HEK293T (cell line): ENCODE measurements at places on chromosomes 2 and 18.
A peak's percentile ranks its signal among the peaks of the same experiment; 100 is the strongest.

DNA sequence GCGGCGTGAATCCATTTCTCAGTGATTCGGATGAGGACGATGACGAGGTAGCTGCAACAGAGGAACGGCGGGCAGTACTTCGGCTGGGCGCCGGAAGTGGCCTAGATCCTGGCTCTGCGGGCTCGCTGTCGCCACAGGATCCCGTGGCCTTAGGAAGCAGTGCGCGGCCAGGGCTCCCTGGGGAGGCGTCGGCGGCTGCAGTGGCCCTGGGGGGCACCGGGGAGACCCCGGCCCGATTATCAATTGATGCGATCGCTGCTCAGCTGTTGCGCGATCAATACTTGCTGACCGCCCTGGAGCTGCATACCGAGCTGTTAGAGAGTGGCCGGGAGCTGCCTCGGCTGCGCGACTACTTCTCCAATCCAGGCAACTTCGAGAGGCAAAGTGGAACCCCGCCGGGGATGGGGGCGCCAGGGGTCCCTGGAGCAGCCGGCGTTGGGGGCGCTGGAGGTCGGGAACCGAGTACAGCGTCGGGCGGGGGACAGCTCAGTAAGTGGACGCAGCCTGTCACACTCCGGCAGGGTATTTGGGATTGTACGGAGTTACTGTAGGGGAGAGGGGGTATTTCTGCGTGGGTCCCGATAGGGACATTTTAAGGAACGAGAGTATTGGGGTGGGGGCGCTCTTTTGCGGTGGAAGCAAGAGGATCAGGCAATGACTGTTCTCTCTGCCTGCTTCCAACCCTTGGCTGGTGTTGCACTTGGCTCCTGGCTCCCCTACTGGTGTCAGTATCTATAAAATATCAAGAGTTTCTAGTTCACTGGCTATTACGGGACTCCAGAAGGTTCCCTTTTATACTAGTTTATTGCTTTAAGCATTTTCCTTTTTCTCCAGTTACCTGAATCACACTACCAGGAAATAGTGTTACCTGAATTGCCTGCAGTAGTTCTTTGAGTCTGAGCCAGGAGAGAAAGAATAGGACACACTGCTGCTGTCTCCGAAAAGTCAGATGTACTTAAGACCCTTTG lies 772 bp downstream of the RELCH start:
- DNase-seq = peak; percentile 18

DNA sequence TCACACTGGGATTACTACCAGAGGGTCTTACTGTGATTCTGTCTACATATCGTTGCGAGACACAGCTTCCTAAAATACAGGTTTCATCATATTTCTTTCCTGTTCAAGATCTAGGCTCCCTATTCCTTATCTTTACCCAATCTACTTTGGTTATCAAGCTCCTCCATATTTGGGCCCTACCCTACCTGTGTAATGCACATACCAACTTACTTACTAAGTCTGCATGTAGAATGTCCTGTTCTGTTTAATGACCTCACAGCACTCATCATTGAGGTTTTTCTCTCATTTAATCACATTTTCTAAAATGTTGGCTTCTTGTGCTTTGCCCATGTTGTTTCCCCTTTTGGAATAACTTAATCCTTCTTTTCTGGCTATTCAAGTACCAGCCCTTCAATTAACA lies 551.1 kb downstream of the ZEB2 start:
- no peak for DNase-seq

DNA sequence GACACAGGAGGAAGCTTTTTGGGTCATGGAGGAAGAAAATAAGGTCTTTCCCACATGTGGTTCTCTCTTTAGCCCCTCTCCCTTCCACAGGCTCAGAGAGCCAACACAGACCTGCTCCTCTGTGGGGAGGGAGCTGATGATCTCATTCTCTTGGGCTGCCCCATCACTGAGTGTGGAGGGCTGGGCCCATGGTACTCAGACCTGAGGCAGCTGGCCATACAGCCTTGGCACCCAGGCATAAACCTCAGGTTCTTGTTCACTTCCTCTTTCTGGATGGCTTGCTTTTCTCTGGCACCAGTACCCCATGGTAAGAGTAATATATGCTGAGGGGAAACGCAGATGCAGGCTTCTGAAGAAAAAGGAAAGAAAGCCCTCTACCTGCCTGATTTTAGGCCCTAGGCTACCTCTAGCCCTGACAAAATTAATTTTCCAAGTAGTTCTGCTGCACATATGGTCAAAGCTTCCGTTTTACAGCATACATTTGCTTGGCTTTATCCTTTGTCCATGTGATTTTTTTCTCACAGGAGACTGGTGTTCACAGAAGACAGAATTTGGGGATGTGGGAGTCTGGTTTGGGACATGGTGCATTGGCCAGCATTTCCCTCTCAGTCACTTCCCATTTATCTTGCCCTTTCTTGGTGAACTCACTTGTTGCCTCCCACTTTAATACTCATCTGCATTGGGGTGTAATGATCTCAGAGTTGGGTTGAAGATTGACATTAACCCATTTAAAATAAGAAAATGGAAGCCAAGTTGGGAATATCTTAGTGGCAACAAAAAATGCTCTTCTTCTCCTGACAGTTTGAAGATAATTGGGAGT lies 11.1 kb downstream of the DHRS9 start:
- no peak for DNase-seq

DNA sequence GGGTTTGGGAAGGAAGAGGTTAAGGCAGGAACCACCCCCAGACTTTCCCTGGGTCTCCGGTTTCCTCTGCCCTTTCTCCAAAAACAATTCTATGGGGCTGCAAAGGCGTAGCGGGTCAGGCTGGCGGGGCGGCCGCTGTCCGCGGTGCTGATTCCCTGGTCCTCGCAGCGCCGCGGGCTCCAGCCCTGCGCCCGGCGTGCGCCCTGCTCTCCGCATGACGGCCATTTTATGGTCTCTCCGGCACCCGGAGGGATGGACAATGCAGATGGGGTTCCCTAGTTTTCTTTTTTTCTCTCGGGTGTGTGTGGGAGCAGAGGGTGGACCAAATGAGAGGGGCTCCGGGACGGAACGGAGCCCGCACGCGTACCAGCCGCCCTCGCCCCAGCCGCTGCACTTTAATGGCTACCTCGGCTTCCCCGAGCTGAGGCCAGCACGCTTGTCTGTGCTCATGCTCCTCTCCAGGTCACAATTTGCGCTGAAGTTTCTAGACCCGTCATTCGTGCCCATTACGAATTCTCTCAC lies 1.6 kb downstream of the ST8SIA3 start:
- DNase-seq = peak; percentile 74

DNA sequence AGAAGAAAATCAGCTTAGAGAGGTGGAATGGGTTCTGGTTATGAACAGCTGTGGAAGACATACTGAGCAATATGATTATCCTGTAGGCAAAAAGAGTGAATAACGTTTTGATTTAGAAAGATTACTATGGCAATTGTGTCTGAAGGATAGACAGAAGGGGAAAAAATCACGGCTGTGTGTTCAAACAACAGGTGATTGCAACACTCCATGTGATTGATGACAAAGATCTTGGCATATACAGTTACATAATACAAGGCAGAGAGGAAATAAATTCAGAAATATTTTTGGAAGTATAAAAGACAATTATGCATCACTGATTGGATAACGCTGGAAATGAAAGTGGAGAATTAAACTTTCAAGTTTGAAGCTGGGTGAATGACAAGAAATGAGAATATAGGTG lies 58.5 kb upstream of the KCNJ3 start:
- no peak for DNase-seq
